Umbilical cord (tissue), 2 donors: ENCODE measurements at places on chromosomes 2 and 18. TPM values are rescaled to one million over a fixed set of nuclear protein-coding genes. Genes with fewer than 3 reads are reported as not detected.

Gene CIB4
- total RNA-seq = not detected

Gene KCNG2
- total RNA-seq = 2.6 TPM

Gene LYPD6
- total RNA-seq = 22.4 TPM

Gene GNAL
- 2.9 TPM for total RNA-seq

Gene REG3A
- 3.6 TPM for total RNA-seq

Gene CHRNG
- not detected for total RNA-seq

Gene PRSS56
- total RNA-seq = not detected

Gene ERBB4
- total RNA-seq = 5.5 TPM
